ENCODE measurements at places on chromosomes 7 and 10.

GRCh38 chr7:27173956-27174873, at the start of gene HOXA10:
TSS of gene HOXA10 (minus strand) at chr7:27174320. CDS start at chr7:27174306, 14 bp downstream.
- peak; percentile 73 for DNase-seq

GRCh38 chr7:91569728-91570457, 305.7 kb downstream of the FZD1 start:
- DNase-seq = peak; percentile 39

GRCh38 chr7:88062238-88062637, 128.2 kb downstream of the ADAM22 start:
- no peak for DNase-seq

DNA sequence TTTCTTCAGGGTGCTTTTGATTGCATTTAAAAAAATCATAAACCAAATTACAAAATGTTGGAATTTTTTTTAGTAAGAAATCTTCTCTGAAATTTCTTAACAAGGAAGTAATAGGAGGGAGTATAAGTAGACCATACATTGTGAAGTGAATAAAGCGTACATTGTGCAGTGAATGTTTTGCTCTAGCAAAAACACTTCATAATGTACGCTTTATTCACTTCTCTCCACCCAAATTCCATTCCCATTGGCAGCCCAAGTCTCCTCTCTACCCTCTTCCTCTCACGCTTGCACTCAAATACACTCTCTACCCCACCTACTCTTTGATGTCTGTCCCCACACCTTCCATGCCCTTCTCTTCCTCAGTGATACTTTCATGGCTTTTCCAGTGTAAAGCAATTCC, 241.0 kb downstream of the PPP1R3A start:
- no peak for DNase-seq

DNA sequence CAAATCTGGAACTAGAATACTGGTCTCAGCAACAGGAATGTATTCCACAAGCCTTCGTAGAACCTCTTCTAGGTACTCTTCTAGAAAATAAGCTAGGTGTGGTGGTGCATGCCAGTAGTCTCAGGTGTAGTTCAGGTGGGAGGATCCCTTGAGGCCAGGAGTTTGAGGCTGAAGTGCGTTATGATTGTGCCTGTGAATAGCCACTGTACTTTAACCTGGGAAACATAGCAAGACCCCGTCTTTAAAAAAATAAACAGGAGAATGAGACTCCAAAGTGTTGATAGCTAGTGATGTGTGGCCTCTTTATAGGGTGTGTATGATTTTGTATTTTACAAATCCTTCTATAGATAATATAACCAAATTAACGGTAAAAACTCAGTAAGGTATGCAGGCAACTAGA, 1.5 kb upstream of the ZNF775 start:
- no peak for DNase-seq

- no peak for DNase-seq
Observed at GRCh38 chr7:39044489-39044888, 66.8 kb downstream of the POU6F2 start.

GRCh38 chr7:5354460-5355232, 69.0 kb downstream of the TNRC18 start:
- peak; percentile 93 for DNase-seq

GRCh38 chr7:98956937-98957336, 78.6 kb downstream of the TRRAP start:
- peak; percentile 3 for DNase-seq

GRCh38 chr10:59181668-59182067, 5.2 kb downstream of the PHYHIPL start:
- DNase-seq = peak; percentile 67

DNA sequence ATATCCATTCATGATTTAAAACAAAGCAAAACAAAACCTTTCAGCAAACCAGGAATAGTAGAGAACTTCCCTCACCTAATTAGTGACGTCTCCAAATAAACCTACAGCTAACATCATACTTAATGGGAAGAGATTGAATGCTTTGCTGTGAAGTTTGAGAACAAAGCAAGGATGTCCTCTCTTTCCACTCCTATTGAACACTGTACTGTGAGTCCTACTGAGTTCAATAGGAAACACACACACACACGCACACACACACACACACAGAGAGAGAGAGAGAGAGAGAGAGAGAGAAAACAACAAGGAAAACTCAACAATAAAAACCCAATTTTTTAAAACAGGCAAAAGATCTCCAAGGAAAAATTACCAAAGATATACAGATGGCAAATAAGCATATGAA, 32.3 kb downstream of the PODXL start:
- DNase-seq = no peak

DNA sequence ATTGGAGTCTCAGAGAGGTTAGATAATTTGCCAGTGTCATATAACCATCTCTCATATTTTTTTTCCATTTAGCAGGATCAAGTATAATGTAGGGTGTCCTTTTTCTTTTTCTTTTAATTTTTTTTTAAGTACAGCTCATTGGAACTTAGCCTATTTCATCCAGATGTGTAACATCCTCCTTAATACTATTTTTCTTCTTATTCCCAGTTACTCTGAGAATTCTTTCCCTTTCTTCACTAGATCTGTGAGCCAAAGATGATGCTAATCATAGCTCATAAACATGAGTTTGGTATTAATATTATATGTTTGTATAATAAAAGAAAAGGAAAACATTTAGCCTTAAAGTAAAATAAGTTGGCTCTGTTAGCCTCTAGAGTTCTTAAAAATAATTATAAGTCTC, 32.8 kb downstream of the PPP1R9A start:
- DNase-seq = no peak

Data from GM23248 (cell line).